ENCODE measurements at places on chromosomes 1 and 21.

DNA sequence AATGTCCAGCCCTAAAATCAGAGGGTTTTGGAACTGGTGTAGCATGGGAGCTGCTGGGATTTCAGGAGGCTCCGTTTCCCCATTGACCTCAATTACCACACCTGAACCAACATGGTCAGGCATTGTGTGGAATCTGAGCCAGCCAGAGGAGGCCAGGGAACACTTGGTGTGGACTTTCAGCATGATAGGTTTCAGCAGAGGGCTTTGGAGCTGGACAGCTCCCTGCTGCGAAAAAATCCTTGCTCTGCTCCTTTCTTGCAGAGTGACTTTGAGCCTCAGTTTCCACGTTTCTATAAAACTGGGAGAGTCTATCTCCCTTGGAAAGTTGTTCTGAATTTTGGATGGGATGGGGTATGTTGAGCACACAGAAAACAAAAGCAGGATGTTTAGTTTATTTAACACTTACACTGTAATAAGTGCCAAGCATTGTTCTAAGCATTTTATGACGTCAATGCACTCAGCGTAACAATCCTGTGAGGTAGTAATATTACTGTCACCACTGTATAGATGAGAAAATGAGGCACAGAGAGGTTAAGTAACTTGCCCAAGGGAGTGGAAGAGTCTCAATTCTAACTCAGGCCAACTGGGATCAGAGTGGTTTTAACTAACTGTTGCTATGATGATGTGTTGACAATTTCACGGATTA, 168.0 kb downstream of the GRIK3 start:
- no peak for DNase-seq

DNA sequence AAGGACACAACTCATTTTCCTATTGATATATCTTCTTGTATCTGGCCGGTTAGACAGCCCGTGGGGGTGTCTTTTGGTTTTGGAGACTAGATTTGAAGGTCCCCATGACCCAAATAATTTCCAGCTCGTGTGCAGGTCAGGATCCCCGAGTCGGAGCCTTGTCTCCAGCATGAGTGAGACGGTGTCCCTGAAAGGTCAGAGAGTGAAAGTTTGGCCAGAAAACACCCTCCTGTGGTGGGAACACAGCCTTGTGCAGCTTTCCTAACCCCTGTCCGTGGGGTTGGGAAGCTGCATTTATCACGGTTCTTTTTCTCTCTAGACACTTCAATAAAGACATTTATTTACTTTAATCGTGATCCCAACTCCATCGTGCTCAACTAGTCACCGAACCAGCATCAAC, 17.6 kb downstream of the COQ8A start:
- DNase-seq: no peak

- no peak for DNase-seq
Observed at GRCh38 chr21:46254208-46254975, 25.8 kb upstream of the LSS start.

DNA sequence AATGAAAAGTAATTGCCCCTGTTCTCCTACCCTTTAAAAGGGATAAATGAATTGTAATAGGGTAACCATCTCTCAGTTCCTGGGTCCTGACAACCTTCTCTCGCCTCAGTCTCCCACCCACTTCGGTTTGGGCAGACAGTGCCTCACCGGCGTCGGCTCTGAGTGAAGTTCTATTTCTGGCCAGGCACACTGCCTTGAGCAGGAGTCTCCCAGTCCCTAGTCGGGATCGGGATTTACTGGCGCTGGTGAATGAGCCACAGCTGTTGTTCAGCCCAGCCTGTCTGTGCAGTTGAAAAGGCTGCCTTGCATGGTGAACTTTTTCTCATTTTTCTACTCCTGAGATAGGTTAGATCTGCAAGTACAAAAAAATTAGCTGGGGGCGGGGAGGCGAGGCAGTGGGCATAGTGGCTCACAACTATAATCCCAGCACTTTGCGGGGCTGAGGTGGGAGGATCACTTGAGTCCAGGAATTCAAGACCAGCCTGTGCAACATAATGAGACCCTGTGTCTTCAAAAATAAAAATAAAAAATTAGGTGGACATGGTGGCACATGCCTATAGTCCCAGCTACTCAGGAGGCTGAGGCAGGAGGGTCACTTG, 7.4 kb downstream of the PLEKHM2 start:
- no peak for DNase-seq

- DNase-seq: no peak
Observed at GRCh38 chr1:117646007-117646811, 40.4 kb downstream of the TENT5C start.

- no peak for DNase-seq
Observed at GRCh38 chr1:31576201-31576669, at the start of gene TINAGL1. Gene TINAGL1, plus strand, starts transcription at chr1:31576515. Its CDS starts 634 bp downstream, at chr1:31577149.

DNA sequence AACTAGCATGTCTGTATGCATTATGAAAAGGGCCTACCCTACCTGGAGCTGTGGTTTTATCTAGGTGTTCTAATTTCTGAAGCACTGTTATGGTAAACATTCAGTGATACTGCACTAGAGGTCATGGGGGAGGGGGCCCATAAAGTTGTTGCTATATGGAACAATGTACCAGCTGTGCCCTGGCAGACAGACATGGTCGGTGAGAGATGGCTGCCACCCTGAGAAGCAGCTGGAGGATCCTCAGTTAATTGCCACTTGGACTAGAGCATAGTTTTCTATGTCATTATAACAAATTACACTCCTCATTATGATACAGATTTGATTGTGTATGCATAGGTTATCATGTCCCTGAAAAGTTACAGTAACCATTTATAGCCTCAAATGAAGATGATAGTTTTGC, 45.4 kb downstream of the ILDR2 start:
- DNase-seq: no peak

GRCh38 chr1:203300441-203301330, 4.6 kb upstream of the BTG2 start:
- DNase-seq: no peak

GRCh38 chr1:109181807-109182163, 31.9 kb upstream of the SARS1 start:
- no peak for DNase-seq
